NCI-H526 treated with DMSO at 0.1 percent for 48 hours (cell line): ENCODE measurements at places on chromosomes 16 and 17.
A peak's percentile ranks its signal among the peaks of the same experiment; 100 is the strongest.

- DNase-seq: no peak
Measured at GRCh38 chr17:15350777-15351477, 9.5 kb upstream of the TEKT3 start.

GRCh38 chr17:2438823-2439222 is 38.0 kb upstream of the MNT start:
- no peak for DNase-seq

DNA sequence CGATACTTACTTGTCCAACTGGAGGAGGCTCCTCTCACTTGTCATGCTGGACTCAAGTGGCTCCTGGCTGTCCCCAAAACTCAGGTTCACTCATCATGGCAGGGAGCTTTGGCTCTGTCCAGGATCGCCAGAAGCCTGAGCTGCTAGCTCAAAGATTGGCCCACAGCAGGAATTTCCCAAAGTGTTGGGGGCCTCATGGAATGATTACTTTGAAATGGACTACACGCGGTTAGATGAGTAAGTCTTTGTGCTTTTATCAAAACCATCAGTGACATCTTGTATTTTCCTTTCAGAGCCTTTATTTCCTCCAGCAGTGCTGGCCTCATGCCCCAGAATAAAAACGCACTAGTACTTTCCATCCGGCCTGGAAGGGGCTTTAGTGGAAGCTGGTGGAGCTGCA is 29.2 kb upstream of the PHB1 start:
- DNase-seq: no peak

DNA sequence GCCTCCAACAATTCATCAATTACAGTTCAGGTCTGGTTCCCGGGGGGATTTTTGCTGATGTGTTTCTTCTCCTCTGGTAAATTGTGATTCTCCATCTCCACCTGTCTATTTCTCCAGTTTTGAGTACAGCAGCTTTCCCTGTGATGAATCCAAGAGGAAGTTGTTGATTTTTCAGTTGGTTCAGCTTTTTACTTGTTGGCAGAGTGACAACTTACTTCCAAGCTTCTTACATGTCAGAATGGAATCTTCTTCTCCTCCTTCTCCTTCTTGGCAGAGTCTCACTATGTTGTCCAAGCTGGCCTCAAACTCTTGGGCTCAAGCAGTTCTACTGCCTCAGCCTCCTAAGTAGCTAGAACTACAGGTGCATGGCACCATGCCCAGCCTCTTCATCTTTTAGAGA is 33.4 kb upstream of the TMEM92 start:
- no peak for DNase-seq

- peak; percentile 33 for DNase-seq
Measured at GRCh38 chr16:75854152-75854551, 127.9 kb upstream of the CPHXL start.

GRCh38 chr16:57539072-57539796 is 2.9 kb upstream of the CCDC102A start:
- peak; percentile 53 for DNase-seq

- DNase-seq: peak; percentile 25
Measured at GRCh38 chr17:17109256-17109655, 67.0 kb downstream of the MPRIP start.

DNA sequence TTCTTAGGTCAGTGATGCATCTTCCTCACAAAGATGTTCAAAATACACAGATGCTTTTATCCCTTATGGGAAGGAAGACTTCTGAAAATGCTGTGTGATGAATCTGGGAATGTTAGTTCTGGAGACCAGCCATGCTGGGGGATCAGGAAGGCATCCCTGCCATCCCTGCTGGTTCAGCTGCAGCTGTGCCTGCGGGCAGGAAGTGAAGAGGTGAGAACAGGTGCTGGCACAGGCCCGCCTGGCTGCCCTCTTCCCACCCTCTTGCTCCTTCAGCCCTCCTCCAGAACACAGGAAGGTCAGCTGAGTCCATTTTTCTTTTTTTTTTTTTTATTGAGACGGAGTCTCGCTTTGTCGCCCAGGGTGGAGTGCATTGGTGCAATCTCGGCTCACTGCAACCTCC is 15.2 kb downstream of the RAB11FIP3 start:
- no peak for DNase-seq

DNA sequence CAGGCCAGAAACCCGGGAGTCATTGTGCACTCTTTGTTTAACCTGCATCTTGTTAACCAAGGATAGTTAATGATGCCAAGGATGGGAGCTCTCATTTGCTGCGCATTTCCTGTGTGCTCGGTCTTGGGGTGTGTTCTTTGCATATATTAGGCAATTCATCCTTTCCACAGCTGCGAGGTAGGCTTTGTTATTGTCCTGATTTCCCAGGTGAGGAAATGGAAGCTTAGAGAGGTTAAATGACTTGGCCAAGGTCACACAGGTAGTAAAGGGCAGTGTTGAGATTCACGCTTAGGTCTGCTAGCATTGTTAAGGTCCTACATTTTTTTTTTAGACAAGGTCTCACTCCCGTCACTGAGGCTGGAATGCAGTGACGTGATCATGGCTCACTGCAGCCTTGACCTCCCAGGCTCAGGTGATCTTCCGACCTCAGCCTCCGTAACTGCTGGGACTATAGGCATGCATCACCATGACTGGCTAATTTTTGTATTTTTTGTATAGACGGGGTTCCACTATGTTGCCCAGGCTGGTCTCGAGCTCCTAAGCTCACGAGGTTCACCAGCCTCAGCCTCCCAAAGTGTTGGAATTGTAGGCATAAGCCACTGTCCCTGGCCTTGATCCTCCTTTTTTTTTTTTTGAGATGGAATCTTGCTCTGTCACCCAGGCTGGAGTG is 5.0 kb upstream of the LRRC75A start:
- no peak for DNase-seq

GRCh38 chr16:4511441-4512082 is 27.0 kb downstream of the CDIP1 start:
- peak; percentile 7 for DNase-seq

DNA sequence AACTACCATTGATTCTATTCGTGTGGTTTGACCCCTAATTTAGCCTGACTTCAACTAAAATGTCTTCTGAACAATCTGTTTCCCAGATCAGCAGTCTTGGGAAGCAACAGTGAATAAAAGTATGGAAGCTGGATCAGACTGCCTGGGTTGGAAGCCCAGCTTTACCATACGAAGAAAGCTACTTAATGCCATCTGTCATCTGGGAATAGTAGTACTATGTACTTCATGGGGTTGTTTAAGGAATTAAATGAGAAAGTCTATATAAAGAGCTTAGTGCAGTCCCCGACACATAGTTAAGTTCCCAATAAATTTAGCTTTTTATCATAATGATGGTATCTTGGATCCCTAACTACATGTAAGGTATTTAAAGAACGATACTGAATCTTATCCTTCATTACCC is 151.5 kb upstream of the ERCC4 start:
- DNase-seq: no peak

GRCh38 chr16:69485816-69486215 is 61.4 kb downstream of the CYB5B start:
- no peak for DNase-seq

GRCh38 chr17:41885733-41886132 is 20.5 kb upstream of the KLHL11 start:
- DNase-seq: no peak

DNA sequence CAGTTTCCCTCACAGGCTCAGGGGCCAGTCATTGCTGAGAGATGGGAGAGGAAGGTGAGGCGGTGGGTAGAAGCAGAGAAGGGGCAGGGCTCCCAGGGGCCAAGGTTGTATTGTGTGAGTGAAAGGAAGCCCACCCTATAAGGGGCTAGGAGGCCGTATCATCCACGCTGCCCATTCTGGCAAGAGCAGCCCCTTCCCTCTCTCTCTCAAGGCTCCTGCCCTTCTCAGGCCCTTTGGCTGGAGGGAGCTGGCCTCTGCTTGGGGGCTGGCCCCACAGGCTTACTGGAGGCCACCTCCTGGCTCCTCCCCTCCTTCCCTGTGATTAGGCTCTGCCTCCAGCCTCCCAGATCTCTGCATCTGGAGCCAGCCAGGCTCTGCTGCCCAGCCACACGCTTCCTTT is 7.6 kb downstream of the TBKBP1 start:
- DNase-seq: no peak

DNA sequence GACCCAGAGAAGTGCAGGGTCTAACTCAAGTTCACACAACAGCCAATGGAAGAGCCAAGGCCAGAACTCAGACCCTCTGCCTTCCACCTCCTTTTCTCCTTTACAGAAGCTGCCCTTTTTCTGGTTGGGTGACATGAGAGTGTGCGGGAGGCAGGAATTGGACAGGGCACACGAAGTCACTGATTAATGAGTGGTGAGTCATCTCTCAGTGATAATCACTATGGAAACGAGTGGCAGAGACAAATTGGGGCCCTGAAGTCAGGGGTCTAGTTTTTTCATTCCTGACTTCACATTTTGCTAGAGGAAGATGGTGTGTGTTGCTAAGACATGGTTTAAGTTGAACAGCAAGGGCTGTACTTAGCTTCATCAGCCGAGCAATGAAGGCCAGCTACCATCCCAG is 312.7 kb upstream of the CCL2 start:
- DNase-seq: no peak

- no peak for DNase-seq
Measured at GRCh38 chr17:44998646-44999045, 30.5 kb upstream of the C1QL1 start.

DNA sequence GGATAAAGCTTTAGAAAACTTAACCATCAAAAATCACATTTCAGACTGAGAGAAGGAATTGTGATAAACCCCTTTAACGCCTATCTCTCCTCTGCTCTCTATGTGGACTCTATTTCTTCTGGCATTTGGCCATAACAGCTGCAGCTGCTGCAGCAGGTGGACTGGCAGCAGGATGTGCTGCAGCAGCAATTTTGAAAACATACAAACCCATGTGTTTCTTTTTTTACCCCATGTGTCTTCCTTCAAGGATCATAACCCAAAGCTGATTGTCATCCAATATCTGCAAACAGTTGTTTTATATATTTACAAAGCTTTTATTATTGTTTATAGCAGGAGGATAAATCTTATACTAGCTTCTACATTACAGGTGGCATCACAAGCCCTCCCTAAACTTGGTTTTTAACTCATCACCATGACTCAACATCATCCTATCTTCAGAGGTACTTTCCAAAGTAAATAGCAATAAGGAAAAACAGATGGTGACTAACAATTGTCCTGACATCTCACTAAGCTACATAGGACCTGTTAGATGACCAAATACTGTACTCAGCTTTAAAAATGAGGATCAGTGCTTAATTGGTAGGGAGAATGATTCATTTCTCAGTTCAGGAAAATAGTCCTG is 14.5 kb upstream of the KRTAP9-2 start:
- DNase-seq: no peak

DNA sequence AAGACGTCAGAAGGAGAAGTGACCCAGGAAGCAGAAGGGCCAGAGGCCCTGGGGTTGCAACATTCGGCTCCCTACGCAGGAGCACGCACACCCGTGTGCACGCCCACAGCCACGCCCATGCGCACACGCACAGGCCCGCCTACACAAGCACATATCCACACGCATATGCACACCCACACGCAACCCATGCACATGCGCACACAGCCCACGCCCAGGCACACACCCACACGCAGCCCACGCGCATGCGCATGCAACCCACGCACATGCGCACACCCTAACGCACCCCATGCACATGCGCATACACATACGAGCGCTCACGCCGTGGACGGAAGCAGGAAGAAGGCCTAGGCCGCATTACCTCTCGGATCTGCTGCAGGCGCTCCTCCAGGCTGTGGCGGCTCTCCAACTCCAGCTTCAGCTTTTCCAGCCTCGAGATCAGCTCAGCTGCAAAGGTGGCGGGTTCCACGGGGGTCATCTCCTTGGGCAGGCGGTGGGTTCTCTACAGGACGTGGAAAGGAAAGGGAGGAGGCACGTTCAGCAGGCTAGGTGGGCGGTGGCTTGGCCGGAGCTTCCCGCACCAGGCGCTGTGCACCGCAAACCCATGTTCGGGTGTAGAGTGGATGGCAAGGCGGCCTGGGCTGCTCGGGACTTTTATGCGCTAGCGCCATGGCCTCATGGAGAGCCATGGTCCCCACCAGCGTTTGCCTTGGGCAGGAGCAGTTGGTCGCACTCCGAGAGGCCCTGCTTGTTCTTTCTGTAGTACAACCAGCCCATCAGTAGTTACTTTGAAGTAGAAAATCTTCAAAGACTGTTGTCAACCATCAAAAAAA is 23.4 kb downstream of the AXIN2 start:
- DNase-seq: no peak

- DNase-seq: no peak
Measured at GRCh38 chr16:66551348-66551759, 1.0 kb upstream of the CKLF start.

GRCh38 chr17:33804401-33804800 is 450.7 kb upstream of the CCL2 start:
- no peak for DNase-seq

DNA sequence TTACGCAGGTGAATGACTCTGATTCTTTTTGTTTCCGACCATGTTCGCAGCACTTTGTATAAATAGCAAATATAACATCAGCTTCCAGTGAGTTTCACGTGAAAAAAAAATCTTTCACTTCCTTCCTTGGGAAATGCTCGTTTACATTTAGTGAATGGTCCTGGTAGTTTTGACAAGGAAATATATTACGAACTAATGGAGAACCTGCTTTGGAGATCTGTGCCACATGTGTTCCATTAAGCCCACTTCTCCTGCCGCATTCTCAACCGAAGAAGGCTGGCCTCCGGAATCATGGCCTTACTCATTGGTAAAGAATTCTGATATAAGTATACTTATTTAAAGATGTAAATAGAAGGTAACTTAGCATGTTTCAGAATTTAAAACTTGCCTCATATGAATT is 3.6 kb downstream of the CRAMP1 start:
- DNase-seq: no peak

- DNase-seq: no peak
Measured at GRCh38 chr16:46745617-46746016, 2.5 kb downstream of the MYLK3 start.

- DNase-seq: no peak
Measured at GRCh38 chr17:8151120-8151640, 1.0 kb downstream of the PER1 start.

DNA sequence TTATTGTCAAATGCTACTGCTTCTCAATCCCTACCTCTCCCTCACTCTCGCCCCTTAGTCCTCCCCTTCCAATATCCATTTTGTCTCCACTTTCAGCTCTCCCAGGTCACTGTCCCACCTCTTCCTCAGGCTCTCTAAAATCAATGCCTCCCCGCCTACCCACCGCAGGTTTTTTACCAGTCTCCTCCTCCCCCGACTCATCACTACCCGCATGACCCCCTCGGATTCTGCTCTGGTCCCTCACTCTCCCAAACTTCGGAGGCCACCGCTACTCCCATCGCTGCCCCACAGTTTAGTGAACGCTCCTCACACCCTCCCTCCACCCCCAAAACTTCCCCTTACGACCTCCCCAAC is 513 bp downstream of the CRLF3 start:
- DNase-seq: peak; percentile 62
